NCI-H460 (cell line): ENCODE measurements at places on chromosomes 5 and 9.

DNA sequence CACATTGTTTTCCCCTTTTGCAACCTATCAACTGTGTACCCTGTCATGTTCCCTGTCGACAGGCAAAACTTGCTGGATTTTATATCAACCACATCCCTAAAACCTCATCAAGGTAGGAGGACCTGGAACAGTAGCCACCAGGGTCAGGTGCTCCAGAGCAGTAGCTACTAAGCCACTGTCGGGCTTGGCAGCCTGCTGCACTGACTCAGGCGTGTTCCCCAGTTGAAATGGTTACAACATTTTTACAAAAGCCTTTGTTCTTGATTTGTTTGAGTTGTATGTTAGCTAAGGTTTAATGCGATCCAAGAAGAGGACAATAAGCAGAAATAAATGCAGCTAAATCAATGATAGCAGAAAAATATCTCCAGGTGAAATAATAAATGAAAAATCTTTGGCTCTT is 407.4 kb upstream of the TLE4 start:
- DNase-seq, result no peak

GRCh38 chr5:56434986-56435385 is 201.9 kb upstream of the ANKRD55 start:
- no peak for DNase-seq

DNA sequence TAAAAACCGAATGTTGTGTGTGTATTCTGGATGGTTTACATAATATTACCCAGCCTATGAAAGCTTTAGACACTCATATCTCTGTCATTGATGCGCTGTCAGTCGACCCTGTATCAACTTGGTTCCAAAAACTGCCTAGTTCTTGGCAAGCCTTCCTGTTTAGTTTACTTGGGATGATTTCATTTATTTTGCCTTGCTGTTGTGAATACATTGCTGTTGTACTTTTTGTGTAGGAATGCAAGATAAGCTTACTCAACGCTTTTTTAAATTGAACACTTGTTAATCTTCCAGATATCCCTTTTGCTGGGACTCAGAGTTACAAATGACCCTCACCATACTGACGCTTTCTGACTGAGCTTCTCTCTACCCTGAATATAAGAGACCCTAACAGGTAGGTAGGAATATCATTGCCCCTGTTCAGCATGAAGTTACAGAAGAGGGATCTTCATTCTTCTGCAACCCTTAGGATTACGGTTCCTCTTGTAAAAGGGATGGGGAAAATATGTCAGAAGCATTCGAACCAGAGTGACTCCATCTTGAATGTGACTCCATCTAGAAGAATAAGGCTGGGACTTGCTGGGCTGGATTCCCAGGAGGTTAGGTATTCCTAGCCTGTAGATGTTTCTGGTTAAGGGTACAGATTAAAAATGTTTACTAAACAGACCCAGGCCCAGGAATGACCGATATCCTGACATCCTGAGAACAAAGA is 13.7 kb upstream of the PAIP1 start:
- no peak for DNase-seq

DNA sequence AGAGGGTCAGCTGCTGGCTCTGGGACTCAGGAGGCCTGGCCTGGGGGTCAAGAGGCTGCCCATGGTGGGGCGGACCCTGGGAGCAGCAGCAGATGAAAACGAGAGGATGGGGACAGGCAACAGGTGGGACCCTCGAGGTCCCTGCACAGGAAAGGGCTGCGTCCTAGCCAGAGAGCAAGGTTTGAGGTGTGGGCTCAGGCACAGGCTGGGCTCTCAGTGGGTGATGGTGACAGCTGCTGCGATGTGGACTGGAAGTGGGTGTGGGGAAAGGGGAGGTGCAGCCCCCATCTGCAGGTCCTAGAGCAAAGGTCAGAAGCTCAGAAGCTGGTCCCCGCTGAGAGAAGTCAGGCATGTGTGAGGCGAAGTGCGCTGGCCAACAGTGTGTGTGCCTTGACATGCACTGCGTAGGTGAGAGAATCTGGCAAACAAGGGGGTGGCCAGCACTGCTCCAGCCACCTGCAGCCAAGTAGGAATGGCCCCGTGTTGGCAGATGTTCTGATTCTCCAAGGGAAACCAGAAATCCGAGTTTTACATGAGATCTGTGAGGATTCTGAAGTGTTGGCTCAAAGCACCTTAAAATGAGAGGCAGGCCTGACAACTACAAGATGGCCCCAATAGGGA is 85.7 kb downstream of the COL23A1 start:
- no peak for DNase-seq

DNA sequence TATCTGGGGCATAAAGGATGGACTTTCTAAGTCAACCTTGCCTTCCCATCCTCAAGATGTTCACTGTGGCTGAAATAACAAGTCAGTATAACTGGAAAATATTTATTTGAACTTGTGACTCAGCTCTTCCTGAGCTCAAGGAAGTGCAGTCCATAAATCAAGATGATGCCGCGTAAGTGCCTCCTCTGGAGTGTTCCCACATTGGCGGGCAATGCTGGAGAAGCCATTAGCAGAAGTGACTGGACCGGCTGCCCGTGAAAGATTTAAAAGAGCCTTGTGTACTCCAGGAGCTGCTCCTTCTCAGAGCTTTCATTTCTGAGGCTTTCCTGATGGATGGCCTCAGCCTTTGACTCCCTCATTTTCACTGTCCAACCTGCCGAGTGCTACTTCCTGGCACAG is 17.4 kb downstream of the TMOD1 start:
- peak; percentile 41 for DNase-seq
